ENCODE measurements at places on chromosomes 6 and 20.

DNA sequence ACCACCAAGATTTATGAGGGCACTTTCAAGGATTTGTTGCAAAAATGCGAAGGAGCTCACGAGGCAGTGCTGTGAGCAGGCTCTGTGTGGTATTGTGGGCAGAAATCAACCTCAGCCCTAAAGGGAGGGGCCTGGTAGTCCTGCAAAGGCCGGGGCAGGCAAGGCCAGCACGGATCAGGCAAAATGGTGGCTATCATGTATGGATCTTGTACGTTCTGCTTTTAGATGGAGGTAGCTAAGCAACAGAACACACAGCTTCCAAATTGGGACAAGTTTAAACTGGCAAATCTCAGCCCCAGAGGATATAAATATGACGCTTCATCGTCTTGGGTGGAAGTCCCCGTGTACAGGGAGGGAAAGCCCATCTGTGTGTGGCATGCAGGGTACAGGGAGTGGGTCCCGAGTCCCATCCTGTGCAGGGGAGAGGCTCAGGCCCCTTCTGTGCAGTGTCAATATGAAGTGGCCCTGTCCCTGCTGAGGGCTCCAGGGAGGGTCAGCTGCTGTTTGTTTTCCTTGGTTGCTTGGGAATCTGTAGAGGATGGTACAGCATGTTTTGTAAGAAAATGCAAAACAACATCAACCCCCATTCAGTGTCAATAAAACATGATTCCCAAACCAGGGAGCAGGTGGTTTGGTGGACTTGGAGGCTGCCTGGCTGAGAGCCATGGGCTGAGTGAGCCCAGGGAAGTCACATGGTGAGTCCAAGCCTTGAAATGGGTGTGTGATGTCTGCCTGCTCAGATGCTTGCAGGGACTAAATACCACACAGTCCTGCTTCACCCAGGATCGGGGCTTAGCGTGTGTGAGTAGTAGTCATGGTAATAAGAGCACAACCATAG is 113.0 kb downstream of the SYCP2 start:
- no peak for DNase-seq

DNA sequence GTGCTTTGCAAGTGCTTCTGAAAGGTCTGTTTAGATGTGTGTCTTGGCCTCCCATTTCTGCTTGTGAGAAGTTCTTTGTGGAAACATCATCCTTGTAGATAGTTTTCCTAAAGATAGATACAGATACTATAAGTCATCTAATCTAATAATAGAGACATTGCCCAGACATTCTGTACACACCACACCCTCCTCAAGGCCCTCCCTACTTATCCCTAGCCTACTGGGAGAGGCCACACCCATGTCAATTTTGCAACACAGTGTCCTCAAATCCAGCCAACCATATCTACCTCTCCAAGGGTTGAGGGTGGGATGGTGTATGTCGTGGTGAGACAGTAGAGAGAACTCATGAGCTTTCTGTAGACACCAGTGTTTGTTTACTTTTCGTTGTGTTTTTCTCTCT is 6.2 kb downstream of the KDM1B start:
- DNase-seq, result no peak

- no peak for DNase-seq
These were observed 9.6 kb downstream of the JARID2 start for GRCh38 chr6:15255481-15255880.

DNA sequence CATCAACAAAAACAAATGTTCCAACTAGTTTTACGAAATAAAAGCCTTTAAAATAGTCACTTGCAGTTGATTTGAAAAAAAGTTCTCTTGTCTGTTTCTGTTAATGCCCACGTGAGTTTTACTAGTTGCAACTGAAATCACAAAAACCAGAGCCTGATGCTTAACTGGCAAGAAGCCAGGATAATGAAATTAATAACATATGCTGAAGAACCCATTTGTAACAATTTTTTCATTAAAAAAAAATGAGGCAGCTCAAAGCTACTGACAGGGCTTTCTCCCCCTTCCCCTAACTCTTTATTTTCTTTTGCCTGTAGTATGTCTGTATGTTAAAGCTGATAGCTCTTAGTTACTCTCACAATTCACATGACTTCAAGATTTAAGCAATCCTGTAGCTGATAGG is 132.7 kb upstream of the EYA4 start:
- no peak for DNase-seq

- DNase-seq, result no peak
These were observed 25.8 kb upstream of the TMEM217 start for GRCh38 chr6:37283671-37284151.

GRCh38 chr6:92810913-92811312 is 608.4 kb downstream of the EPHA7 start:
- no peak for DNase-seq

GRCh38 chr20:6994452-6994851 is 227.0 kb downstream of the BMP2 start:
- DNase-seq, result no peak

GRCh38 chr6:33375143-33375671 is 16.4 kb upstream of the KIFC1 start:
- DNase-seq, result no peak

GRCh38 chr6:53347250-53347920 is 1.4 kb downstream of the ELOVL5 start:
- no peak for DNase-seq

GRCh38 chr6:53718597-53719460 is 53.3 kb upstream of the KLHL31 start:
- no peak for DNase-seq

GRCh38 chr6:44674226-44675155 is 287.0 kb downstream of the CDC5L start:
- no peak for DNase-seq

GRCh38 chr20:22729180-22729579 is 144.8 kb upstream of the FOXA2 start:
- DNase-seq, result no peak

GRCh38 chr20:11041396-11041795 is 367.6 kb upstream of the JAG1 start:
- no peak for DNase-seq

DNA sequence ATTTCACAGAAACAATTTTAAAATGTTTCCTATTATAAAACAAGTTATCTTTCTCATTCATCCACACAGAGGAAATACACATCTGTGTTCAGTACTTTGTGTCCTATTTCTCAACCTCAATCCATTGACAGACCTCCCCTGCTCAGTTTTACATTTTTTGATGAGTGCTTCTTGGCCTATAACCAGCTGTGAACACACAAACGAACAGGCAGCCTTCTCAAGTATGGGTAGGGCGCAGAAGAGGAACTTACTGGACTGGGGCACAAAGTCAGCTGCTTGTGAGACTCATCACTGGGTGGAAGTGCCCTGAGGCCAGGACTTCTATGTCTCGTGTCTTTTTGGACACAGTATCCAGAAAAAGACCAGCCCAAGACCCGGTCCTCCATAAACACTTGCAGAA is 2.8 kb downstream of the RPS6KA2 start:
- DNase-seq, result no peak

DNA sequence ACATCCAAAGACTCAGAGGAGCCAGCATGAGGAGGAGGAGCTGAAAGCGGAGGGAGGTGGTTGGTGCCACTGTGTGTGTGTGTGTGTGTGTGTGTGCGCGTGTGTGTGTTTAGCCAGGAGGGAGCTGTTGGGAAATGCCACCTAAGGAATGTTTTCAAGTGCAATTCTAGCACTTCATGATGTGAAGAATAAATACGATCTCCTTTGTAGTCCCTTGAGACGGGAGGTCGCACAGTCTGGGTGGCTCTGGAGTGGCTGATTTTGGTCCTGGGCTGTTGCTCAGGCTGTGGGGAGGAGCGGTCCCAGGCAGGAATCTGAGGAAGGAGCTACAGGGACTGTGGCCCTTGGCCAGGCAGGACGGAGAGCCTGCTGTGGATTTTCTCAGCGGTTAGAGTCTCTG is 93.7 kb downstream of the PPP1R14C start:
- no peak for DNase-seq

- no peak for DNase-seq
These were observed 203.8 kb upstream of the MAP3K7 start for GRCh38 chr6:90790696-90791095.

GRCh38 chr6:105859457-105859856 is 226.7 kb upstream of the PRDM1 start:
- no peak for DNase-seq

DNA sequence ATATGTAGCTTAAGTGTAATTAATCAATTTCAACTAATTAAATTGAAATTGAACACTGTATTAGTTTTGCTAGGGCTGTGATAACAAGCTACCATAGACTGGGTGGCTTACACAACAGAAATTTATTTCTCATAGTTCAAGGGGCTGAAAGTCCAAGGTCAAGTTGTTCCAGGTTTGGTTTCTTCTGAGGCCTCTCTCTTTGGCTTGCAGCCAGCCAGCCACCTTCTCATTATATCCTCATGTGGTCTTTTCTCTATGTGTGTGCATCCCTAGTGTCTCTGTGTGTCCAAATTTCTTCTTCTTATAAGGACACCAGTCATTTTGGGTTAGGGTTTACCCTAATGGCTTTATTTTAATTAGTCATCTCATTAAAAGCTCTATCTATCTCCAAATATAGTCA is 611.7 kb downstream of the UTRN start:
- no peak for DNase-seq

DNA sequence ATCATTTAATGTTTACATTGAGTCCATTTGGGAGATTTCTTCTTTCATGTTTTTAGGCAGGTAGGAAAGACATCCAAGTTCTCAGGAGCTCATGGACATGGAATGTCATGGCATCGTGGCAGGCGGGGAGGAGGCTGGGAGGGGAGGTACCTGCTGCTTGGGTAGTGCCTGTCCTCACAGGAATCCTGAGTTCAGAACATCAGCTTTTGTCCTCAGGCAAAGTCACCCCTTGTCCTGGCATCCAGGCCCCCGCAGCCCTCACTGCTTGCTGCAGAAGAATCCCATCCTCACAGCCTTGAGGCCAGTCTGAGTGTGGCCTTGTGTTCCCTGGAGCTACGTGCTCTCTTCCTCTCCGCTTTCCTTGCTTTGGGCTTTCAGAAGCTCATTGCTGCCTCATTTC is 157.4 kb downstream of the CFAP61 start:
- DNase-seq, result no peak

DNA sequence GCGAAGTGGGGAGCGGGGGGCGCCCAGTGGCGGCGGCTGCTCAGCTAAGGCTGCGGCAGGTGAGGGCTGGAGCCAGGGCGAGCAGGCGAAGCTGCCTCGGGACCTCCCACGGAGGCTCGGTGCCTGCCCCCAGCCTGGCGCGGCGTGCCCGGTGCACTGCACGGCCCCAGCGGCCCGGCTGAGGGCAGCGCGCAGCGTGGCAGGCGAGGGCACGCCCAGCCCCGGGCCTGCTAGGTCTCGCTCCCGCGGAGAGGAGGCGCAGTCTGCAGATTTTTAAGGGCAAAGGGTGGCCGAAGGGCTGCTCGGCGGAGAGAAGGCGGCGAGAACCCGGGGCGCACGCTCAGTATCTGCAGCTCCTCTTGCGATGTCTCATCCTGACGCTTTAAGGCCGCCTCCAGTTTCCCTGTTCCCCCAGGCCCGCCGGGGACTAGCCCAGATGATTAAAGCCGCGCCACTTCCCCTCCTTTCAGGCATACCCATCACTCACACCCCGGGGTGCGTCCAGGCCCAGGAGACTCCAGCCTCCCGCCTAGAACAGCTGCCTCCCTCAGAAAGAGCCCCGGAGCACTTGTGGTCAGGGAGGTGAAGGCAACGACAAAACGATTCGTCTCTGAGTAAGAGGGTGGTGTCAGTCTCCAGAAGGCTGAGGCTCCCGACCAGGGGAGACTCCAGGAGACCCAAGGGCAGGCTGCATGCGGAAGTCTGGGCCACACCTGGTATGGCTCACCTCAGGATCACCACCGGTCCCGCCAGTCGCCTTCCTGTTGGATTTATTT is at the start of gene FERMT1:
FERMT1 (minus strand) TSS at position 158 of the 776 bp plus-strand sequence. CDS start 3,476 bp downstream, outside the sequence.
- DNase-seq, result peak; percentile 17

GRCh38 chr20:57282670-57283361 is 16.4 kb upstream of the BMP7 start:
- DNase-seq, result no peak

GRCh38 chr6:139129284-139129683 is 5.6 kb upstream of the HECA start:
- DNase-seq, result no peak

DNA sequence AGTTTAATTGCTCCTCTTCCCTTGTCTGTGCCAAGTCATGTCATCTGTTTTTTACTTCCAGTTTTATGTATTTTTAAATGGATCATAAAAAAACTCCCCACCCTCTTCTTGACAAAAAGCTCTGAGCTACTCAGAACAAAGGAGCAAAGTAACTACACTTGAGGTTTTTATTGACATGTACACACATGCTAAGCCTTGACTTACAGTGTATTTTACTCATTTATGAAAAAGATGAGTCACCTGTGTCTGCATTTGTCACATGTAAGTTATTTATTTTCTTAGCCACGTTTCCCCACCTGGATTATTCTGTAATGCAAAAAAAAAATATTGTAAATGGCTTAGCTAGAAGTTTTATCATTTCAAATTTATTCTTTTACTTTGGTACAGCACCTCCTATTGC is 628.8 kb upstream of the SLC35B3 start:
- no peak for DNase-seq

DNA sequence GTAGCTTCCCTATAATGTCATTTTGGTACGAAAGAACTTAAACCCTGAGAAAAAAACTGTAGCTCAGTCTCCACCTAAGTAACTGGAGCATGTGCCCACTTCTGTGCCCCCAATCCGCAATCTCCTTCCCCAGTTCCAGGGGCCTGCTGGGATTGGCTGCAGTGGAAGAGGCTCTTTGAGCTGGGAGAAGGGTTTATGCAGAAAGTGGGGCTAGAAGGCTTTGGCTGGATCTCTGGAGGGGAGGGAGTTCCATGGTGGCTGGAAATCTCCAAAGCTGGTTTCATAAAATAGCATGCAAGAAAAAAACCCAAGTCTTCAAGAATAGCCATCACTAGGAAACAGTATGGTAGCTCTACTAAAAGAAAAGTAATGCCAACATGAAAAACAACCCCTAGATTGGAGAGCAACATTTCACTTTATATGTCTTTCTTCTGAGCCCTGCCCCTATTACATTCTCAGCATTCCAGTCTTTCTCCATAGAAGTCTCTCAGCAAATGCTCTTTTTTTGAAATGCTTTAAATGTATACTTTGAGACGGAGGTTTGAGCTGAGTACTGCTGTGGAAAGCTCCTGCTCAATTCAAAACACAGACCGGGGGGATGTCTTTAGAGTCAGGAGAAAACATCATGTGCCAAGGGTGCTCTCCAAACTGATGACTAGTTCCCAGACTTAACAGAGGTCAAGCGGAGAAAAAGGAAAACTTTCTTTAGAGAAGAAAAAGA is 36.0 kb upstream of the FOXO3 start:
- no peak for DNase-seq

DNA sequence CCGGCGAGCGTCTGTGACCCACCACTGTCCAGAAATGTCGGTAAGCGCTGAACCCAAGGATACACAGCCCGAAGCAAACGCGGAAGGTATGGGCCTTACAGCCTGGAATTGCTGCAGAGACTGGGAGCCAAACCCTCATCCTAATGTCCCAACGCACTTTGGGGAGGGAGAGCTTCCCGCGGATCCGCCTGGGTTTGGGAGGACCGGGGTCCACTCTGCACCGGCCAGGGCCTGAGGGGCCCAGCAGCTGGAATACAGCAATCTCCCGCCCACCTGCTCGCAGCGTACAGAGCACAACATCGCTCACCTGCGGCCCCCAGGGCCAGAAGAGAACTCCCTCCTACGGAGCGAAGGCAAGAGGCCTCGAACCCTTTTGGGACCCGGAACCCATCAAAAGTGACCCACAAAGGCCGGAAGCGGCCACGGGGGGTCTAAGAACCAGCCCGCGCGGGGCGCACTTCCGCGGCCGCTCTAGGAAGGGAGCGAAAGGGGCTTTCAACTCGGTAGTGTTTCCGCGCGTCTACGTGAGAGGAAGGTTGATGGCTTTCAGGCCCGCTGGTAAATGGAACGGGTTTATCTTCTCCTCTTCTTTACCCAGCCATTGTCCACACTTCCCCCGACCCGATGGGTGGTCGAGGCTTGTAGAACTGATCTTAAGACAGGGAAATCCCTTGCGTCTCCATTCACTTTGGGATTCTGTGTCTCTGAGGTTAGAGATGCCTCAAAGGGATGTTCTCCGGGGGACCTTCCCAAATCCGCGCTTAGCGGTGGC is at the start of gene ZSCAN12:
ZSCAN12 (minus strand) TSS at position 398 of the 772 bp plus-strand sequence. CDS start 1,342 bp downstream, outside the sequence.
- DNase-seq, result peak; percentile 87
